ENCODE measurements at places on chromosomes 2 and 18.

DNA sequence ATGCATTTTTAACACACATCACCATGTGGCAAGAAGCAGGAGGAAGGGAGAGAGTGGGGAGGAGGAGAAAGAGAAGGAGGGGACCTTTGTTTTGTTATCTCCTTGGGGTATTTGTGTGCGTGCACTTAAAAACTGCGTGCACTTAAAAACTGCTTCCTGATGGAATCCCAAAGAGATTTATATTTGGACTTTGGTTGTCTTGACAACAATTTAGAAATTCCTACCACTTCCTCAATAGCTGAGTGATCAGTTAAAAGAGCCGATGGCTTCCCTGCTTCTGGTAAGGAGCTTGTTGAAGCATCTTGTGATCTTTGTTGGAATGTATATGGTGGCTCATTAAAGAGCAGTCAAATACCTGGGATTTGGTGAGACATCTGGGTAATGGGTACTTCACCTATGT is 4.5 kb downstream of the RAB31 start:
- no peak for DNase-seq

DNA sequence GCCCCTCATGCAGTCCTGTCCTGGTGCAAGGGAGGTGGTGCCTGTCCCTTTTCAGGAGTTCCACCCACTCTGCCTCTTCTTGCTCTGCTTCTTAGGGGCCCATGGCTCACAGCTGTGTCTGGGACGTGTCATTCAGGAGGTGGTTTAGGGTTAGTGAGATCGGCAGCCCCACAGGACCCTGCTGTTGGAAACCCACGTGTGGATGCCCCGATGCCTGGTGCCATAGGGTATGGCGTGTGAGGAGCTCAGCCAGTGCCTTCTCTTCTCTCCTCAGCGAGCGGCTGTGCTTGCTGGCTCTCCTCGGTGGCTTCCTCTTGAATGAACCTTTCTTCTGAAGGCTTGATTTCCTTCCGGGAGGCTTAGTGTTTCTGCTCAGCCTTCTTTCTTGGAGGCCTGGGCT is 55.2 kb downstream of the LDLRAD4 start:
- DNase-seq: peak; percentile 55

GRCh38 chr2:64860276-64860885 is 128.8 kb upstream of the SLC1A4 start:
- no peak for DNase-seq

DNA sequence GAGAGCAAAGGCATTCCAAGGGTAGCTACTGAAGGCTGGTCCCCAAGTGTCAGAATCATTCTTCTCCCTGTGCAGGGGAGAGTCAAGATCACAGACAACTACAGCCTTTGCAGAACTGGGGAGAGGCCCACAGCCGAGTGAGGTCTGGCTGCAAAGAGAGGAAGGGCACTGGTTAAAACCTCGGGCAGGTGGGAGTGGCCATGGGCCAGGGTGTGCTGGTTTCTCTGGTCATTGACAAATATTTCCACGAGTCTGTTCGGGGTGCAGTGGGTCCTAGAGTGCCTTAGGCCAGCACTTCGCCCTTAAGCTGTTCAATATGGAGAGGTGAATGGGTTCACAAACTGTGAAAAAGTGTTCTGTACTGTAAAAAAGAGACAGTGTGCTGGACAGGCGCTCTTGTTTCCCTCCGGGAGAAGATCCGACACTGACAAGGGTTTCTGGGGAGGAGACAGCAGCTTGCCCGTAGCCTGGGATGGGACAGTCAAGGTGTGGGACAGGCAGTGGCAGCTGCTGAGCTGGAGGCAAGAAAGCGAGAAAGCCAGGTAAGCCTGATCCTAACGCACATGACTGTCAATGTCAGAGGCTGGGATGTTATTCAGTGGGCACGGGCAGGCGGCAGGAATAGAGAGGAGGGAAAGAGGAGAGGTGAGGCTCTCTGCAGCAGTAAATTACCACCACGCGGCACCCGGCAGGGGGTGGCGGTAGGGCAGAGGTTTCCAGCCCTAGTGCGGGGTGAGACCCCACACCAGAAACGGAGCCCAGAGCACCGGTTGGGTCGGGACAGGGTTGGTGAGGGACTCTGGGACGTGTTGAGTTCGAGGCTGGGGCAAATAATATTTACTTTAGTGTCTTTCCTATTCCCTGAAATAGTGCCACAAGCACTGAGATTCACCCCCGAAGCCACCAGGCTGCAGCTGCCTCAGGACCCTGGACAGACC is 2.0 kb downstream of the NPPC start:
- DNase-seq: no peak

GRCh38 chr2:239889641-239890121 is 135.5 kb downstream of the NDUFA10 start:
- DNase-seq: no peak
